ENCODE measurements at places on chromosomes 7 and 10.

- no peak for DNase-seq
These were observed 72.0 kb upstream of the ANK3 start for GRCh38 chr10:60461688-60462087.

DNA sequence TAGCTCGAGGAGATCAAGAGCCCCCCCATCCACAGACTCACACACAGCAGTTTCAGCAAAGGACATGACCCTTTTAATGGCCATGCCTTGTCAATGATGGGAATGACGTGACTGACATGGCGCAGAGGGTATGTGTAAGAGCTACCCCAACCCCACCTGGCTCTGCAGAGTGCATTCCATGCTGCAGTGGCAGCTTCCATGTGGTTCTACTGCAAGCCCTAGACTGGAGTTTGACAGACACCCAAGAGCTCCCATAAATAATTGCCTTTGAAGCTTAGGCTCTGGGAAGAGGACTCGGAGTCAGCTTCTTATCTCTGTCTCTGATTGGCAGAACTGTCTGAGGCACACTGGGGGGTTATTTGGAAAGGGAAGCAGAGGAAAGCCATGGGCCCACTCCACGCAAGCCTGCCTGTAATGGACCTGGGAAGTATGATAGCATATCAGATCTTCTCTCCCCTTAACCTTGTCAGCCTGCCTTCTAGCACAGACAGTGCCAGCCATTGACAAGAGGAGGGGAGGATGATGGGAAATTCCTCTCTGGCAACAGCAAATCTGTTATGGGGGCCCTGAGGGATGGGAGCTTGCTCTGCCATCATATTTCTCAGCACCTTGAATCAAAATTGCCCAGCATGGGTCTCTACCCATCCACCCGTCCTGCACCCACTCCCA, 478.5 kb upstream of the PODXL start:
- no peak for DNase-seq

- DNase-seq: no peak
These were observed 23.1 kb downstream of the MYO1G start for GRCh38 chr7:44955733-44956132.

DNA sequence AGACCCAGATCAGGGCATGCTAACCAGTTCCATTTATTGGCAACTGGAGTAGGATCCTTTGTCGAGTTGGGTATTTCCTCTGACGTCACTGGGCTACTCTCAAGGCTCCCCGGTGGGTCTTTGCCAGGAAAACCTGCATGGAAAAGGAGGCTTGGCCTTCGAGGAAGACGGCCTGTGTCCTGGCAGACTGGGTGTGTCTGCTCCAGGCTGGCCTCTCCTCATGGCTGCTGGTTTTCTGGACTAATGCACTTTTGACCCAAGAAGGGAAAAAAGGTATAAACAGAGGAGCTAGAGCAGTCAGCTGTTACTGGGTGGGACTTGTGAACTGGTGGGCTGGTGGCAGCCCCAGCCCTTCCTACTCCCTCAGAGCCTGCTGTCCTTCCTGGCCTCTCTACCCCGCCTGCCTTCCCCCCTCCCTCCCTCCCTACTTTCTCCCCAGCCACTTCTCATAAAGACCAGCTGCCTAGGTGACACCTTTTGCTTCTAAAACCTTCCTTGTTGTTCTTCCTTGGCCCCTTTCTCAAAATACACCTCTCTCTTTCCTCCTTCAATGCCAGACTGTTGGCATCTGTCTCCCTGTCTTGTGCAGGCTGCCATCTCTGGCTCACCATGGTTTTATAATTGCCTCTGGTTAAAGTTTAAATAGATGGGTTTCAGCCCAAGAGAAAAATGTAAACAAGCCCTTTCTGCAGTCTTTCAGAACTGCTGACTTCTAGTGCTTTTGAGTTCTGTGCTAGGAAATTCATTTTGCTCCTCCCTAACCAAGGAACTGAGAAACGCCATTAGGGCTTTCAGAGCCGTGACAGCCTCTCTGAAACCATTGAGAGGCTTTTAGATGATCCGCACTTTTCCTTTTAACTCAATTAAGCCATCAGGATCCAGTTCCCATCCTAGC, 101.8 kb upstream of the MKLN1 start:
- DNase-seq: no peak

DNA sequence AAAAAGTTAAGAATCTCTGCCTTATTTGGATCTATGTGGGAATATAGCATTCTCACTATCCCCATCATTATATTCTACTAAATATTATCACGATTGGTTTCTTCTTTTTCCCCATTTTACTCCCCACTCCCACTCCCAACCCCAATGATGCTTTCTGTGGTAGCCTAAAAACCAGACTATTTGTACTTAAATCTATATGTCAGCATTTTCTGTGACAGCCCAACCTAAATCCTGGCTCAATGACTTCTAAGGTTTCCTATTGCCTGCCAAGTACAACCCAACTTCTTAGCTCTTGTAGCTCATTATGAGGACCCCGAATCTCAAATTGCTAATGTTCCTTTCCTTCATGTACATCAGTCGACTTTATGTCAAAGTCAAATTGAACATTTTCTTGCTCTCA, 598.6 kb downstream of the XPNPEP1 start:
- no peak for DNase-seq

DNA sequence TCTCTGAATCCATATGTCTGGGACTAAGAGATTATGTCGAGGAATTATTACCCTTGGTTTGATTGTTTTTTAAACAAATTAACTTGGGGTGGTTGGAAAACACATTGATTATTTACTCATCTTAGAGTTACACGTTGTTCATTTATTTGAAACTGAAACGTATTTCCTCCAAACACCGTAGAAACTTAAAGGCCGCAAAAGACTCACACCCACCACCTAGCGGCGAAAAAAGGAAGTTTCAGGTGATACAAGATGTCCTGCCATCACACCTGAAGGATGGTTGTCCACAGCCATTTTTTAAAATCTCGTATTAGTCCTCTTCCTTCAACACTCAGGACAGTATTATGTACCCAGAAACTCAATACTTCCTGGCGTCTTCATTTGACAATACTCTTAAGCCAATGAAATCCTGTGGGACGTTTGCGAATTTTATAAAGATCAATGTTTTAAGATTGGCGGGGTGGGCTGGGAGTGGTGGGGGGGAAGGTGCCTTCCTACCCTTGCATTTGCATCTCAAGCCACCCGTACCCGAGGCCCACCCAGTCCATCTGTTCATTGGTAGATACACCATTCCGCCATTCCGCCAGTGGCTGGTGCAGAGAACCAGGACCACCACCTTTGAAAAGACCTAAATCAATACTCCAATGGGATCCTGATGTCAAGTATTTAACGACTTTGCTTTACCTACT, 1.4 kb upstream of the LCOR start:
- peak; percentile 82 for DNase-seq

DNA sequence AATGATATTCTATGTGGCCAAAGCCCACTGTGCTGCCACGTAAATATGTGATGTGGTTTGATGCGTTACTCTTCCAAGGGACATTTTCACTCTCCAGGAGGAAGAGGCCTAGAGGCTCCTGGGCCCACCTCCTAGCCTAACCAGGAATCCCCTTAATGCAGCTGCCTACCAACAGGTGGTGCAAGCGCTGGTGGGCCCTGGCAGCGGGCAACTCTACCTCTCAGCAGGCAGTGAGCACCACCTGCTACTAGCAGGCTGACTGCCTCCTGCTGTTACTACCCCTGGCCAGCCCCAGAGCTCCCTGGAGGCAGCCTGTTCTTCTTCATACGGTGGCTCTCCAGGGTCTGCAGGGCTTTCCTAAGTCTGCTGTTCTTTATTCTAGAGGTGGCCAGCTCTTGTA, 62.8 kb downstream of the CDH23 start:
- no peak for DNase-seq

- DNase-seq: no peak
These were observed 574.6 kb downstream of the GRID1 start for GRCh38 chr10:85791818-85792532.

- peak; percentile 52 for DNase-seq
These were observed 94.8 kb upstream of the TARP start for GRCh38 chr7:38368191-38368605.

DNA sequence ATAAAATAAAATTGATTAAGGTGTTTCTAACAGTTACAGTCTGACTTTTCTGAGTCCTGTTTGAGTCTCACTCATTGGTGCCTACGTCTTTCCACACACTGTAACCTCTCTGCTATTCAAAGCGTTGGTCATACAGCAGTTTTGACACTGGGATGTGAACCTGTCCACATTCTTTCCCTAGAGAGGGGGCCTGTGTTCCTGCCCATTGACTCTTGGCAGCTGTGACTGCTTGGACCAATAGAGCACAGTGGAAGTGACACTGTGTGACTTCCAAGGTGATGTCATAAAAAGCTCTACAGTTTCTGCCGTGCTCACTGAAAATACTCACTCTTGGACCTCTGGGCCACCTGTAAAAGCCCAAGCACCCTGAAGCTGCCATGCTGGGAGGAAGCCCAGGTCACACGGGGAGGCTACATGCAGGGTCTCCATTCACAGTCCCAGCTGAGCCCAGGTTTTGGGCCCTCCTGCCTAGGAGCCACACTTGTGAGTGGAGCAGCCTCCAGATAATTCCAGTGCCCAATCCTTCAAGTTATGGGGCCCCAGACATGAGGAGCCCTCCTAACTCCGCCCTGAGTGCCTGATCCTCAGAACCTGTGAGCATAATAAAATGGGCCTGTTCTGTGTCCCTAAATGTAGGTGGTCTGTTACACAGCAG, 704 bp upstream of the ANTXRL start:
- no peak for DNase-seq

GRCh38 chr10:8365935-8366911, 311.7 kb downstream of the GATA3 start:
- DNase-seq: peak; percentile 38

- DNase-seq: no peak
These were observed 23.5 kb upstream of the DDX50 start for GRCh38 chr10:68877482-68878110.

- DNase-seq: no peak
These were observed 356.3 kb downstream of the CXCL12 start for GRCh38 chr10:44028384-44029137.

DNA sequence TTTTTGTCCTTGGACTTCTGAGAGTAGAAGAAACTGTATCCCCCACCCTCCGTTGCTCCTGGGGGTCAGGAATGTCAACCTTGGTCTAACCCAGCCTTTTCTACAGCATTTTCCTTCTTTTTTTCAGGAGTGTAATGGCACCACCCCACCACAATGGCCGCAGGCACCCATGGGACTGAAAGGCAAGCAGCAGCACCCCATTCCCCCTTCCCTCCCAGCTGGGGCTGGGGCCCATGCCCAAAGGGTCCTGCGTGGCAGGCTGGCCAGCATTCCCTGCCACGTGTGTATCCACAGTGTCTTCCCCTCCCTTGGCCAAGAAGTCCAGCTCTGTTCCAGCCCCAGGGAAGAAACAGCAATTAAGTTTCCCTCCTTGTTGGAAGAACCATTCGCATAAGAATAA, 106.9 kb downstream of the ZPBP start:
- no peak for DNase-seq

- DNase-seq: no peak
These were observed 14.1 kb downstream of the SH2B2 start for GRCh38 chr7:102300643-102301221.

GRCh38 chr7:150570556-150571465, 3.6 kb downstream of the GIMAP4 start:
- no peak for DNase-seq

DNA sequence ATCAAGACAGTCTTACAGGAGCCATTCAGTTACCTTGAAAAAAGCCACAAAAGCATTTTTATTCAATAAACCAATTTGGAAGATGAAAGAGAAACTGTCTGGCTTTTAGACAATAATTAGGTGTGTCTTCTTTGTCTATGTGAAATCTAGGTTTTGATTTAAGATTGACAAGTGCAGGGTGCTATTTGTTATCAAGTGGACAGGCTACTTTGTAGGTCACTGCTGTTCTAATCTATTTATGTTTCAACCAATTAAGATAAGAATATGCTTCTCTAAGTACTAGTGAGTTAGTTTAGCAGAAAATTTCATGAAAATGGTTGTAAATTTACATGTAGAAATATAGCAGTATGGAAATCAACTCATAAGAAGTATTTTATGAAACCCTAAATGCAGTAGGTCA, 177.5 kb downstream of the CACNA2D1 start:
- no peak for DNase-seq

DNA sequence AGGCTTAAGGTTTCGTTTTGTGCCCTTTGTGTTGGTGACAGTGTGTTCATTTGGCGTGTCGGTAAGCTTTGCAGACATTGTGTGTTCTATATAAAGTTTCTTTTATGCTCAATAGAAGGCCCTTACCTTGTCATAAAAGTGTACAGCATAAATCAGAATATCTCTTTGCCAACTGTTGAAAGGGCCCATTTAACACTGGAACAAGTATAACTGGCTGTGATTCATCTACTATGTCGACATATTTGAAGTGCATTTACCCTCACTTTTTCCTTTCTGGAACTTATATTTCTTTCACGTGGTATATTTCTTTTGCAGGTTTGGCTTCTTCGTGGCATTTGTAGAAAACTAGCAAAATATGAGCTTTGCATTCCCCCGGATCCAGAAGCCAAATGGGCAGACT, 32.7 kb downstream of the EEPD1 start:
- DNase-seq: no peak

DNA sequence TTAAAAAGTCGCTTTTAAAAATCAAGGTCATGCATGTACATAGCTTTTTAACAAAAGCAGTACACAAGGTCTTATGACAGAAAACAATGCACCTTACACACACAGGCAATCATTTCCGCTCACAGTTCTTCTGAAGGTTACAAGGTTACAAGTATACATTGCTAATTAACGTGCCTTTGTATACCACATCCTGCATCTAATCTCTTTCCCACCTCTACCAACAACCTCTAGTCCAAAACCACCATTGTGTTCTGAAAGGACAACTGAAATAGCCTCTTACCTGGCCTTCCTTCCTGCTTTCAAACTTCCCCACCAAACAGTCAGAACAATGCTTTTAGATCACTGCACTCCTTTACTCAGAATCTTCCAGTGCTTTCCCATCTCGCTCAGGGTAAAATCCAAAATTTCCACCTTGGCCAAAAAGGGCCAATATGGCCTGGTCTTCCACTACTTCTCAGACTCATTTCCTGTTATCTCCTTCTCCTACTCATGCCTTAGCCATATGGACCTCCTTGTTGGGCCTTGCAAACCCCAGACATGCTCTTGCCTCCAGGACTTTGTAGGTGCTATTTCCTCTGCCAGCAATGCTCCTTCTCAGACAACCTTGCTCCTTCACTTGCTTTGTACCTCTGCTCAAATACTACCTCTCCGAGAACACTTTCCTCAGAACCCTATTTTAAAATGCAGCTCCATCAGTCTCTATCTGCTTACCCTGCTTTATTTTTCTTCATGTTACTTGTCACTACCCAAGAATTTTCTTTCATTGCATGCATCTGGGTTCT, 205.4 kb downstream of the DNAJC1 start:
- DNase-seq: peak; percentile 52

DNA sequence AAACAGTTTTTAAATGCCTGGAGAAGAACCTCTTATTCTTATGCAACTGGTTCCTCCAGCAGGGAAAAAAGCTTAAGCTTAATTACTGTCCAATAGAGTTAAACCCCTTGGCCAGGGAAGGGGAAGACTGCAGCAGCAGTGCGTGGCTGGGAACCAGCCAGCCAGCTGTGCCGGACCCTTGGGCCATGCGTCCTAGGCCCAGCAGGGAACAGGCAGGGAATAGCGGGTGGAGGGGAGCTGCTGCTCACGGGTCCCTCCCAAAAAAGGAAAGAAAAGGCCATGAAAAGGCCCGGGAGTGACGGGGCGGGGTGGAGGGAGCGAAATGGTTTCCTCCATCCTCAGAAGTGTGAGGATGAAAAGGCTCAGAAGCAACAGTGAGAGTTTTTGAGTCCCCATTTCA, 35.2 kb upstream of the HECW1 start:
- DNase-seq: no peak

All from naive thymus-derived CD4-positive, alpha-beta T cell (primary cell).